ENCODE measurements at places on chromosomes 6 and 20. TPM values are rescaled to one million over a fixed set of nuclear protein-coding genes. Genes with fewer than 3 reads are reported as not detected.

Gene KHDC1
- total RNA-seq, result 2.0 TPM

Gene SLC22A16
- total RNA-seq, result not detected

Gene CDH4
- total RNA-seq, result 0.05 TPM

GRCh38 chr20:53873230-53873604 lies 197.2 kb downstream of the BCAS1 start:
- no peak for DNase-seq

DNA sequence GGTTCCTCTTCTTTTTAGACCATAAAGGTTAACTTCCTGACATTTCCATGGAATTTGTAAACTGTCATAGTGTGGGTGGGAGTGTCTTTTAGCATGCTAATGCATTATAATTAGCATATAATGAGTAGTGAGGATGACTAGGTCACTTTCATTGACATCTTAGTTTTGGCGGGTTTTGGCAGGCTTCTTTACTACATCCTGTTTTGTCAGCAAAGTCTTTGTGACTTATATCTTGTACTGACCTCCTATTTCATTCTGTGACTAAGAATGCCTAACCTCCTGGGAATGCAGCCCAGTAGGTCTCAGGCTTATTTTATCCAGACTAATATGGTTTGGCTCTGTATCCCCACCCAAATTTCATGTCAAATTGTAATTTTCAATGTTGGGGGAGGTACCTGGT lies 149.6 kb upstream of the SYNCRIP start:
- no peak for DNase-seq
